Daoy (cell line): ENCODE measurements at places on chromosomes 4 and X.

DNA sequence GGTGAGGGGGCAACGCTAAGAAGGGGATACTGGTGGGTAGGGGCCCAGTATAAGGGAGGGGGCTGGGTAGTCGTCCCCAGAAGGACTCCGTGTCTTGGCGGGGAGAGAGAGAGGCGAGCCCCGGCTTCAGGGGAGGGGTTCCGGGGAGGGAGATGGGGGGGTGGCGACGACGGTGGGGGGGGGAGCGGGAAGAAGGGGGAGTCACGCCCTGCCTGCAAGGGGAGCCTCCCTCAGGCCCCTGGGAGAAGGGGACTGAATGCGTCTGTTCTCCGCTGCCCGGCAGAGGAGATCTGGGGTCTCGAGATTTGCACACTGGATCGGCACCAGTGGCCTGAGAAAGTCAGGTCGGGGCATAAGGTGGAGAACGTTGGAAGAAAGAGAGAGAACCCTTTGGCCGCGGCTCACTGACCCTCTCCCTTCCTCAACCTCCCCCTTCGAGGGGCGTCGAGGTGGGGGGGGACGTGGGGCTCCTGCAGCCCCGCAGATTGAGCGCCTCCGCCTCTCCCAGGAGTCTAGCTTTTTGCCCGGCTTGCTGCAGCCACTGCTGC is 609 bp upstream of the BCORL1 start:
- DNase-seq = peak; percentile 4

DNA sequence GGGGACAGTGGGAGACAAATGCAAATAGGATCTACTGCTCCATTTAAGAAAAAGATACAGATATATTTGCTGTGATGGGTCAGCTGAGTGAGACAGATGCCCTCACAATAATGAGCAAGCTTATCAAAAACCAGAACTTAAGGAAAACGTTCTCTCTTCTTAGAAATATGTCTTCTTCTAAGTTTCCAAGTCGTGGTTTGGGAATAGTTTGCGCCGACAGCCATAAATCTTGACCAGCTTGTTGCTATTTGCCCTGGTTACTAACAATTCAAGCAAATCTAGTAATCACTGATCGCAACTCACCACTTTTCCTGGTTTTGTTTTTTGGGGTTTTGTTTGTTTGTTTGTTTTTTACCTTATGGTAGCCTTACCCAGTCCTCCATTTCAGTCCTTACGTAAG is 67.6 kb upstream of the GUCY1A1 start:
- no peak for DNase-seq

- no peak for DNase-seq
Observed at GRCh38 chrX:103220511-103221323, 5.8 kb downstream of the BEX4 start.

- no peak for DNase-seq
Observed at GRCh38 chr4:122901247-122902010, 21.0 kb downstream of the NUDT6 start.

DNA sequence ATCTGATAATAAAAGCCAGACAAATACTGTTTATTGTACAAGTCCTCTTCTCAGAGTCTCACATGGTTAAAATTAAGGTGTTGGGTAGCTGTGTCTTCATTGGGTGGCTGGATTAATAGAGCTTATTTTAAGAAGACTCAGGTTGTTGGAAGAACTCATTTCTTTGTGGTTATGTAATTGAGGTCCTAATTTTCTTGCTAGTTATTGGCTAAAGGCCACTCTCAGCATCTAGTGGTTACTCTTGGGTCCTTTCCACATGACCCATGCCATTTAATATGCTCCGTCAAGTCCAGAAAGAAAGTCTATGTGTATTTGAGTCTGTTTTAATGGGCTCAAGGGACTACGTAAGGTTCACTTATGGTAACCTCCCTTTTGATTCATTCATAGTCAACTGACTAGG is 1668.6 kb upstream of the AGA start:
- no peak for DNase-seq

GRCh38 chrX:17737986-17738713 is 857 bp downstream of the SCML1 start:
- peak; percentile 54 for DNase-seq

- DNase-seq = no peak
Observed at GRCh38 chr4:159273141-159273438, 170.2 kb downstream of the RAPGEF2 start.

DNA sequence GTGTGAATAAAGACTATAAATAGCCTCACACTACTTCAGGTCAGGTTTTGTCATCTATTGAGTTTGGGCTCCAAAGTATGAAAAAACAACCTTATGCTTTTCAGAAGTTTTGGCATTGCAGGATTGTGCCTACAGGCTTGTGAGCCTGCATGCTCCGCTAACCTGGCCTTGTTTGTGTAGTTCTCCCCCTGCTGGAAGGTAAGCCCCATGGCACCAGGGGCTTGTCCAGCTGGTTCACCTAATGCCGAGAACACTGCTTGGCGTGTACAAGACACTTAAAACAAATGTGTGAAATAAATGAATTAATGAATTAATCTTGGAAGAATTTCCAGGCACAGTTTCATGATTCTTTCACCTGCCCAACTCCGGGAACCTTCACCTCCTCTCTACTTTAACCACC is 1.8 kb upstream of the HSD17B10 start:
- peak; percentile 49 for DNase-seq

DNA sequence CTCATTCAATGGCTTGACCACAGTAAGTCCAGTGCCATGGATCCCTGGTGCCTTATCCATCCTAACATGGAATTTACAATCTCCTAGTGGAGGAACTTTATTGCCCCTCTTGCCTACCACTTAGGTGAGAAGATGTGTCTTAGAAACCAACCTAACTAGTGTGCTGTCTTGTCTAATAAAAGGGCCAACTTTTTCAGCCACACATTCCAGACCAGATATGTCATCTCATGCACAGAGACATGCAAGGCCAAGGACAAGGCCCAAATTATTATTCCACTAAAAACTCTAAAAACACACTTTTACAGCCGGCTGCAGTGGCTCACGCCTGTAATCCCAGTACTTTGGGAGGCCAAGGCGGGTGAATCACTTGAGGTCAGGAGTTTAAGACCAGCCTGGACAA is 10.6 kb upstream of the PRDX4 start:
- DNase-seq = no peak

GRCh38 chrX:28010875-28011274 is 29.6 kb upstream of the DCAF8L1 start:
- no peak for DNase-seq

DNA sequence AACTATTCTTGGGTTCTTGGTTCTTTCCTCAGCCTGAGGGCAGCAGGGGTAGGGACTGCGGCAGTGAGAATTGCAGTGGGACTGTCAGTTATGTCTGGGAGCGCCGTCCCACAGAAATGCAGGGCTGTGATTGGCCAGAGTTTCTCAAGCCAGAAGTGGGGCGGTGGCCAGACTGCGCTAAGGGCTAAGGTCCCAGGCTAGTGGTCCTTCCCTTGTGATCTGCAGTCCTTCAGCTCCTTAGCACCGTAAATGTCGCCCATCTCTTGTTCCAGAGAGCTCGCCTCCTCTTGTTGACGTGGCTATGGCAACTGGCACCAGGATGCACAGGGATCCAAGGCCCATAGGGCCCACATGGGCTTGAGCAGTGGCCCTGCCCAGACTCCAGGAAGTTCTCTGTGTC is 223.5 kb downstream of the GRIA2 start:
- no peak for DNase-seq

GRCh38 chr4:170090352-170091052 is 746 bp upstream of the AADAT start:
- DNase-seq = no peak

DNA sequence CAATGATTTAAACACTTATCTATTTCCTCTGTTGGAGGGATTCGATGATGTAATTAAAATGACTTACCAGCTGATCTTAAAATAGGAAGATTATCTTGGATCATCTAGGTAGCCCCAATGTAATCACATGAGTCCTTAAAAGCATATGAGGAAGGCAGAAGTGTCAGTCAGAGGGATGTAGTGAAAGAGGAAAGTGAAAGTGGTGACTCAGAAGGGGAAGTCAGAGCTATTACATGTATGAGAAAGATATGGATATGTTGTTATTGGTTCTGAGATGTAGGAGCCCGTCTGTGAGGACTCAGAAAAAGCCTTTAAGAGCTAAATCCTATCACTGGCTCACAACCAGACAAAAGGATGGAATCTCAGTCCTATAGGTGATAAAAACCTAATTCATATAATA is 456.4 kb downstream of the DACH2 start:
- DNase-seq = no peak

DNA sequence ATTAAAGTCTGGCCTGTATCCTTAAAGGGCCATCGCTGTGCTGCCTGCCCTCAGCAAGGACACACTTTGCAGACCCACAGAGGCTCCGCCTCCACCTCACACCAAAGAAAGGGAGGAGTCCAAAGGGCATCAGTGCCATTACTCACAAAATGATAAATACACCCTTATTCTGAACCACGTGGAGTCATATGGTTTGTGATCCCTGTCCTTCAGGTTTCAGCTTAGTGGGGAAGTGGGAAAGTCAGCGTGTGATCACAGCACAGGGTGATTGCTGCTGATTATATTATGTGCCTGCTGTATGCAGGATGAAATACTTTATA is 35.9 kb upstream of the MSANTD1 start:
- no peak for DNase-seq

DNA sequence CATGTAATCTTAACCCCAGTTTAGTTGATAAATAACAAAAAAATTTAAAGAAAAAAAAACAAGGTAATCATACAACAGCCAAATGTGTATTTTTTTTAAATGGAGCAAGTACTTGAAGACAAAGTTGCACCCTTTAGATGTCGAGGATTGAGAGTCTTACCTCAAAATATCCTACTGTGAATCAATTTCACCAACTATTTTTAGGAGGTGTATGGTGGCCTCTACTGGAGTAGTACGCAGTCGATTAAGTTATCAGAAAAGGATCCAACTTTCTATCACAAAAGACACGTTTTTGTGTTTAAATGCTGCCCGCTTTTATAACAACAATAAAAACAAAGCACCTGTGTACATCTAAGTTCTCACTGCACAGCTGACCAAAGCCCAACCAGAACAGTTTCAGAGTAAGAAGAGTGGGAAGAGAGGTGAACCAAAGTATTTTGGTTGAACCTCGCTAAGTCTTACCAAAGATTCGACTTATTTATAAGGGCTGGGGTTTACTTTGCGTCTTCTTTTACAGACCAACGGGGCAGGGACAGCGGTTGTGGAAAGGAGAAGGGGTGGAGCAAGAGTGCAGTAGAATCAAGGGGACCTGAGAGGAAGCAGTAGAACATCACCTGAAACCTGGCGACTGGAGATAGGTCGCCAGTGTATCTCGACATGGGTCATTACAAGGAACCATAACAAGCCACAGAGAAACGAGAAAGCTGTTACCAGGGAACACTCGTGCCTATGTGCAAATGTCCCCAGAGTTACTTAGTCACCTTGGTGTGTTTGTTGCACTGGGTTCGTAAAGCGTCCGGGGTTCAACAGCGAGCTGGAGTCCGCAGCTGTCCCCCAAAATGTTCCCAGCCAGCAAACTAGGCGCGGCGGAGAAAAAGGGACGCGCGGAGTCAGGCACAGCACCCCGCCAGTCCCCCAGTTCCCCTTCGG is 1.1 kb downstream of the RPS6KA6 start:
- DNase-seq = no peak

GRCh38 chr4:147924604-147925412 is 192.9 kb downstream of the ARHGAP10 start:
- DNase-seq = peak; percentile 3

DNA sequence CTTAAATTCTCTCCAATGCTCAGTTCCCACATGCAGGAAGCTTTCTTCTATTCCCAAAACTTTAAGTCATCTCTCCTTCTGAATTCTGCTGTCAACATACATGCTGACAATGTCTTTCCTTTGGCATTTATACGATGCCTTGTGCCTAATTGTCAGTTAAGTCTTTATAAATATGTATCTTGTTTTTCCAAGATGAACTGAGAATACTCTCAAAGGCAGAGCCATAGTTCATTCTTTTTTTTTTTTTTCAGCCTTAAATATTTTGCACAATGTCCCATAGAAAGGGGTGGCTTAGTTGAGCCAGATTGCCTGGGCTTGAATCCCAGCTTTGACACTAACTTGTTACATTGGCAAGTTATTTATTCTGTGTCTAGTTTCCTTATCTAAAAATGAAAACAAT is 210.6 kb downstream of the QDPR start:
- DNase-seq = no peak

DNA sequence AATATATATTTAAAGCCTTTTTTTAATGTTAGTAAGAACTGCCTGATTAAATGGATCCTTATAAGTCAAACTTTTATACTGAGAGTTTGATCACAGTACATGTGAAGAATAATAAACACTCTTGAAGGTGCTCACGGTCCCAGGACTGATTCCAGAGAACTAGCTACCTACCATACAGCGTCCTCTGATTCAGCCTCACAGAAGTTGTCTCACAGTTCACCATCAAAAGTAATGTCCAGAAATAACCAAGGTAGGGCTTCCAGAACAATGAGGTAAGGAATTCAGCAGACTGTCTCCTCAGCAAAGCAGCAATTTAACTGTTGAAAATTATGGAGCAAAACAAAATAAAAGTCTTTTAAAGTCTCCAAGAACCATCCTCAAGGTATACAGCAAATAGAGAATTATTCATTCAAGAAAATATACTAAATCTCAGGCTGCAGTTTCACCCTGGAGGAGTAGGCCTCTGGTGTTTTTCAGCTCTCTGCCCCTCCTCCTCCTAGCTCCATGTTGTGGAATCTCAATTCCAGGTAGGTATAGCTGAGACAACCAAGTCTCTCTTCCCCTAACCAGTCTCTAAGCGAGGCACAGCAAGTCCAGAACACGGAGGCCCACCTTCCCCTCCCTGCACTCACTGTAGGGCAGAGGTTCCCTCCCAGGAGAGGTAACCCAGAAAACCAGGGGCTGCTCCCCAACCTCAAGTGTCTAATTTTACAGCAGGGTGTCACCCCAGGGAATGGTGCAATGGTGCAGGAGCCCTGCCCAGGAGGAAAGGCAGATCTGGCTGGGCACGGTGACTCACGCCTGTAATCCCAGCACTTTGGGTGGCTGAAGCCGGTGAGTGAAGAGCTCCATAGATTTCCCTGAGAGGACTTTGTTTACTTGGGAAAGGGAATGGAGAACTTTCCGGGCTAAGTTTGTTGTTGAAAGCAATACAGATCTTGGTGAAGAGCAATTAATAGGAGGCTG is 28.6 kb downstream of the FAM241A start:
- DNase-seq = peak; percentile 37

GRCh38 chr4:85607624-85608023 is 132.7 kb downstream of the ARHGAP24 start:
- DNase-seq = no peak

DNA sequence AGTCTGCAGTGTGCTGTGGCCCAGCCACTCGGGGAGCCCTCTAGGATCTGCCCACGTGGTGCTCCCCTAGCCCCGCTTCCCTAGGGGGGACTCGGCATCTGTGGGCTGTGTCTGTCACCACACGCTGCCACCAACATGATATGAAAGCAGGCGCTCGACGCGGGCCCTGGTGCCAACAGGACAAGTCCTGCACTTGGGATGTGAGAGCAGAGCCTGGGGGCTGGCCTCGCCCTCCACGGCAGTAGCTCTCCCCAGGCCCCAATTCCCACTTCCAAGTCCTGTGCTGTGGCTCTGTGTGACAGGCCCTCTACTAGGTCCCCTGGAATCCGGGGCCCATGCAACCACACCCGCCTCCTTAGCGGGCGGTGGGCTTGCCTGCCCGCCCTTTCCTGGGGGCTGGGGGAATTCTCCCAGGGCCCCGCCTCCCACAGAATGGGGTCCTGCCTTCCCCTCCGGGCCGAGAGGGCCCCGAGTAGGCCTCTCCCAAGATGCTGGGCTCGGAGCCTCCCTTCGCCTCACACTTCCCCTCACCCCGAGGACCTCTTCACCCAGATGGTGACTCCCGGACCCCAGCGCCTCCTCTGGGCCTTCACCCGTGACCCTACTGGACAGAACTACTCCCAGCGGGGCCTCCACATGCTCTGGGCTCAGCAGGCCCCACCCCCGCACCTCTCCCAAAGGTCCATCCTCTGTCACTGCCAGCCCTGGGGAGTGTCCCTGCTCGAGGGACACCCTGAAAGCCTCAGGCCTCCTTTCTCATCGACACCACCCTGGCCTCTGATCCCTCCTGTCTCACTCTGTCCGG is 11.2 kb downstream of the LRPAP1 start:
- DNase-seq = no peak
